ENCODE measurements at places on chromosomes 2 and 18. TPM values are rescaled to one million over a fixed set of nuclear protein-coding genes. Genes with fewer than 3 reads are reported as not detected.

DNA sequence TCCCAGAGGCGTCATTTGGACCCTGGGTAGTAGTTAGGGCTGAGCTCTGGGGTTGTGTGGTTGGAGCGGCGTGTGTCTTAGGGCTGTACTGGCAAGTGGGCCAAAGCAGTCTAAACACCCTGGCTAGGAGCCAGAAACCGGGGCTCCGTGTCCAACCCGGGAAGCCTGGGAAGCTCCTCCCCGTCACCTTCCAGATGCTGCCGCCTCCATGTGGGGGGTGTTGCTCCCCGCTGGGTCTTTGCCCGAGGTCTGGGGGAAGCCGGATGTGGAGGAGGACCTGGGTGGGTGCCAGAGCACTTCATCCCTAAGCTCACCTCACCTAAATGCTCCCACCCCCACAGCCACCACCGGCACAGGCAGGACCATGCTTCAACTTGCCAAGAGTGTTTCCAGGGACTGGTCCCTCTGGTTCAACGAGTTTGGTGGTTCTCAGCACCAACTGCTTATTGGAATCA, 25.4 kb downstream of the TET3 start:
- peak; percentile 48 for DNase-seq

DNA sequence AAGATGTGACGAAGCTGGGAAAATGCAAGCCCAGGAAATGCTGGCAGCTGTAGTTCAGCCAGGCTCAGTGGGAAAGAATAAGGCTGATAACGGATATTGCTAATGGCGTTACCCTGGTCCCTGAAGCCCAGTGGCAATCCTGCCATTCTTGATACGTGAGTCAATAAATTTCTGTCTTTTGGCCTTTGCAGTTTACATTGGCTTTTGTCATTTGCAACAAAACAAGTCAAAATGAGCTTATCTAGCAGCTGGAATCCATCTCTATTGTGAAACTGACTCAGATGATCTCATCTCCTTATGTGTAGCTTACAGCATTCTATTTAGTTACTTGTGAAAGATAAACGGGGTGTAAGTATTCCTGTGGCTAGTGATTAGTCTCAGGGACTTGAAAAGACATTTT, 43.8 kb downstream of the ARL6IP6 start:
- no peak for DNase-seq

GRCh38 chr2:38155015-38155414, 79.1 kb upstream of the CYP1B1 start:
- no peak for DNase-seq

DNA sequence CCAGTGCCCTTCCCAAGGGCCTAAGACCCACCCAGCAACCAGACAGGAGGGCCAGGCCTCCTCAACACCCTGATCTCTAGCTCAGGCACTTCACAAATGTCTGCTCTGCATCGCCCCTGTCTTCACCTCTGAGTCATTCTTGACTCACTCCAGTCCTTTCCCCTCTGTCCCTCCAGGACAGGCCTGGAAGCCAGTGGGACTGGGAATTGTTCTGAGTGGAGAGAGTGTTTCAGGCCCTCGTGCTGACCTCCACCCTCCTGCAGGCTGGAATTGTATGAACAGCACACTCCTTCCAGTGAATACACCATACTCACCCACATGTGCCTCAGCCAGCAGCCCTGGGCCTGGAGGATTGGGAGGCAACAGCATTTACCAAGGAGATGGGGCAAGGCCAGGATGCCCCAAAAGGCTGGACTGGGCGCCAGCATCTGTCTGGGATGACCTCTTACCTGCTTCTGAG, 304.2 kb downstream of the CYP26B1 start:
- peak; percentile 32 for DNase-seq

DNA sequence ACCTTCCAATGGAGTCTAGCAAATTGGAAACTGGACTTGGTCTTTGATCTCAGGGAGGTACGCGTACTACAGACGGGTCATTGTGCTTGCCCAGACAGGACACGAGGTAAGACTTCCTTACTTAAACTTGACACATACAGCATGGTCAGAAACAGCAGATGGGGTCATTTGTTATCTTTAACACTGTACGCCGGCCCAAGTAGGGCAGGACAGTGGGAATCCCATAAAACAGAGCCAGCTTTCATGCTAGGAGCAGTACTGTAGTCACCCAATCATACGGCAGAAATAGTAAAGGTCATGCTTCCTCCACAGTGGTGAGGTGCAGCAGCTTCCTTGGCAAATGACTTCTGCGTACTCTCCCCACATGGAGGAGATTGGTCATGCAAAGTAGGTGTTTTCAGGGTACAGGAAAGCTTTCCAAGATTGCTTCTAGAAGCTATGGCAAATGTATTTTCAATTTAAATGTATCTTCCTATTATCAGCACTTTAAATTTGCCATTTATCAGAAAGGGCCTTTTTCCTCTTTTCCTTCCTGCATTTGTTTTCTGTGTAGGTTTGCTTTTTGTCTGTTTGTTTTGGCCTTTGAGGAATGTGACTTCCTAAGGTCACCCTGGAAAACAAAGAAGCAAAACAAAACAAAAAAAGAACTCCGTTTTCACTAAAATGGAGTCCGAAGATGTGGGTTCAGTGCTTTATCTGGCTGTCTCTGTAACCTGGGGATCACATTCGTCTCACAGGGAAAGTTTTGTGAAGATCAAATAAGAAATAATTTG, 74.0 kb upstream of the DSG1 start:
- no peak for DNase-seq

- peak; percentile 60 for DNase-seq
Measured at GRCh38 chr2:129056309-129056958, 737.8 kb upstream of the HS6ST1 start.

DNA sequence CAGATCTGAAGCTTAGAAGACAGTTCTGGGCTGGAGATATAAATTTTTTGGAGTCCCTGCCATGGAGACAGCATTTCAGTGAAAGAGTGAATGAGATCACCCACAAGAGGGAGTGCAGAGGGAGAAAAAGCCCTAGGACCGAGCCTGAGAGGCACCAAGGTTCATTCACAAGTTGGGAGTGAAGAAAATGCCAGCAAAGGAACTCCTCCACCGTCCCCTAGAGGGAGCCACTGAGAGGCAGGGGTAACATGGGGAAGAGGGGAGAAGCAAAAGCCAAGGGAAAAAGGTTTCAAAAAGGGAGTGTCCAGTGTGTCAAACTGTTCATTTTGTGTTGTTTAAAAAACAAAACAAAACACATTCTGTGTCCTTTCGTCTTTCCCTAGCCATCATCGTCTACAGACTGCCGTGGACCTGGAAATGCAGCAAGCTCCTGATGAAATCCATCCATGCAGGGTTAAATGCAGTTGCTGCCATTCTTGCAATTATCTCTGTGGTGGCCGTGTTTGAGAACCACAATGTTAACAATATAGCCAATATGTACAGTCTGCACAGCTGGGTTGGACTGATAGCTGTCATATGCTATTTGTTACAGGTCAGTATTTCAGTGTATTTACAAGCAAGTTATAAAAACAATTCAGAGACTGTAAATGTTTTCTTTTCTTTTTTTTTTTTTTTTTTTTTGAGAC, 19.1 kb downstream of the CYBRD1 start:
- DNase-seq, result no peak

GRCh38 chr18:62487161-62487560, 35.7 kb upstream of the ZCCHC2 start:
- DNase-seq, result no peak

- no peak for DNase-seq
Measured at GRCh38 chr18:47265197-47265596, 13.7 kb upstream of the SKOR2 start.

The PLCD4 gene
- 0.51 TPM for total RNA-seq

The SULT1C2 gene
- total RNA-seq, result 2.6 TPM

The IGFBP5 gene
- total RNA-seq, result 54.7 TPM

The SPHKAP gene
- 0.06 TPM for total RNA-seq

Measured in spleen (tissue), 13 donors.